Right renal cortex interstitium (tissue), 3 donors: ENCODE measurements at places on chromosomes 3 and 15. TPM values are rescaled to one million over a fixed set of nuclear protein-coding genes. Genes with fewer than 3 reads are reported as not detected.
A peak's percentile ranks its signal among the peaks of the same experiment; 100 is the strongest.

Gene HEMK1
- 19.5 TPM for polyA plus RNA-seq

Gene FSD2
- 0.10 TPM for polyA plus RNA-seq

DNA sequence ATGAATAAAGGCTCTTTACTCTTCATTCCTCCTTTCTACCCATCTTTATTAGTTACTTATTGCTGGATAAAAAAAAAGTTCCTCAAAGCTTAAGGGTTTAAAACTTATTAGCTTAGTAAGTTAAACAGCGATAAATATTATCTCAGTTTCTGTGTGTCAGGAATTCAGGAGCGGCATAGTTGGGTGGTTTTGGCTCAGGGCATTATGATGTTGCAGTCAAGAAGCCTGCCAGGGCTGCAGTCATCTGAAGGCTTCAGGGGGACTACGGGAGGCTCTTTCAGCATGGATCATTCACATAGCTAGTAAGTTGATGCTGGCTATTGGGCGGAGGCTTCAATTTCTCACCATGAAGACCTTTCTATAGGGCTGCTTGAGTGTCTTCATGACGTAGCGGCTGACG lies 1.9 kb upstream of the DLG1 start:
- DNase-seq, result no peak

- DNase-seq, result no peak
Measured at GRCh38 chr3:15431256-15431837, 3.9 kb downstream of the EAF1 start.

DNA sequence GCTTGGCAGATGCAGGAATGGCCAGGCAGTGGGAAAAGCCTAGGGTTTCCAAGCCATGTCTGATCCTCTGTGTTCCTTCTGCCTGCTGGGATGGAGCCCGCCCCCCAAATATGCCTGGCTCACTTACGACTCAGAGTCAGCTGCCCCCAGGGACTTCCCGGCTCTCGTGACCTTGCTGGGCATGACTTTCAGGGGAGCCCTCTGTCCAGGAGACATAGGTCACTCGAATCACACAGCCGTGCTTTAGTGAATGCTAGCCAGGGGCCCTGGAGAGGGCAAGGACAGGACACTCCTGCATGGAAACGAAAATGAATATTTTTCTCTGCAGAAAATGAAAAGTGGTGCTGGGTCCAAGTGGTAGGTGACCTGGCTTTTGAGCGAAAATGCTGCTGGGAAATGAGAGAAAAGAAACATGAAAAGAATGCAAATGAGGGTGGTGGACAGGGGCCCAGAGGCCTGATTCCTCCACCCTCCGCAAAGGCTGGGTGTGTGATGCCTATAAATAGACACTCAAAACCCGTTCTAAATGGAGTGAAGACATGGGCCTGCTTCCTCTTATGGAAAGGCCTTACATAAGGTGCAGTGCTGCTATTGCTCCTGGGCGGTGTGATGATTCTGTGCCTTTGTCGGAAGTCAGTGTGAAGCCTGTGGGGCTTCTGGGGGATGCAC lies 107.4 kb downstream of the APBA2 start:
- DNase-seq, result no peak

Gene CCDC12
- 55.7 TPM for polyA plus RNA-seq

DNA sequence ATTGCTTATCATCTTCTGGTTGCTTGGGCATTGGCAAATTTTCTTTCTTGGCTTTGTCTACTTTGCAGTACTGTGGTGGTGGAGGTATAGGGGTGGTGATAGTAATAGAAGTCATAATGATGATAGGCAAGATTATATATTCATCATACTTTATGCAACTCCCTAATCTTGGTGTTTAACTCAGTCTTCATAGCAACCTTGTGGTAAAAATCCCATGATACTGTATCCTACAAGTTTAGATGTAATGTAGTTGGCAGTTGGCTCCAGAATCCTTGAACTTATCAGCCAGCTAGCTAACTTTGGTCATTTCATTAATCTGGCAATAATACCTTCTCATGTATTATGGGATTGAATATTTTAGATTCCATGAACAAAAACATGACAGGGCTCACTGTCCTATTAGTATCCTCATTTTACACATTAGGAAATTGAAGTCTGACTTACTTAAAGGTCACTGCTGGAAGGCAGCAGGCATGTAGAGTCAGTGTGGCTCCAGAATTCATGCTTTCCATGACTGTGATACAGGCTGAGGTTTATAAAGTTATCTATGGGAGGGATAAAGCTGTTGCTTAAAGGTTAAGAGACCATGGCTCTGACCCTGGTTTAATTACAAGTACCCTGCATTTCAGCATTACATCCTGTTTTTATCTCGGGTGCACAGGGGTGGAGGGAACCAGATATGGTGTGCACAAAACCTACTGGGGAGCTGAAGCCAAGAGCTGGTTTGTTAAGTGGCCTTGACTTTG lies 33.3 kb downstream of the RBMS3 start:
- DNase-seq, result no peak

- no peak for DNase-seq
Measured at GRCh38 chr3:18499301-18499700, 74.2 kb upstream of the SATB1 start.

GRCh38 chr15:35673093-35673684 lies 127.2 kb upstream of the DPH6 start:
- no peak for DNase-seq

Gene LYZL4
- polyA plus RNA-seq, result not detected

GRCh38 chr15:33623010-33623409 lies 312.2 kb downstream of the RYR3 start:
- no peak for DNase-seq

DNA sequence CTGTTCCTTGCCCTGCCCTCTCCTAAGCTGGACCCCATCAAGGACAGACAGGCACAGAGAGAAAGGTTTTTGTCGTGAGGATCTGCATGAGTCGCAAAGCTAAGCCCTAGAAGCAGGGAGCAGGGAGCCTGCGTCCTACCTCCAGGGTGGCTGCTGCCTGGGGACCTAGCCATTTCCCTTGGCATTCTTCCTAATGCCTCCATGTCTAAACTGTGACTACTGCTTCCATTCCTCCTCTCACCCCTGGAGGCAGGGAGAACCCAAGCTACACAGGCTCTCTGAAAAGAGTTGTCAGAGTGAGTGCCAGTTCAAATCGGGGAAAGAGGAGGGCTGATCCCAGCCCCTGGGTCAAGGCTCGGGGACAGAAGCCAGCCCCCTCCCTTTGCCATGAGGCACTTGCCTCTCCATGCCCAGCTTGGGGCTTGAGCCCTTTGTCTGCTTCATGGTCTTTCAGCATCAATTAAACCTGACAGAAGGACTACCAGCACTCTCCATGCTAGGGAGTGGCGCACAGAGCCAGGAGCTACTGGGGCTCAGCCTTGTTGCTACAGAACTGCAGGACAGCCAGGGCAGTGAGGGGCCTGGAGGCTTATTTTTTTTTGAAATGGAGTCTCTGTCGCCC lies 2.4 kb downstream of the GCHFR start:
- DNase-seq, result no peak

Gene LMCD1
- 30.5 TPM for polyA plus RNA-seq

Gene CELF6
- 3.0 TPM for polyA plus RNA-seq

DNA sequence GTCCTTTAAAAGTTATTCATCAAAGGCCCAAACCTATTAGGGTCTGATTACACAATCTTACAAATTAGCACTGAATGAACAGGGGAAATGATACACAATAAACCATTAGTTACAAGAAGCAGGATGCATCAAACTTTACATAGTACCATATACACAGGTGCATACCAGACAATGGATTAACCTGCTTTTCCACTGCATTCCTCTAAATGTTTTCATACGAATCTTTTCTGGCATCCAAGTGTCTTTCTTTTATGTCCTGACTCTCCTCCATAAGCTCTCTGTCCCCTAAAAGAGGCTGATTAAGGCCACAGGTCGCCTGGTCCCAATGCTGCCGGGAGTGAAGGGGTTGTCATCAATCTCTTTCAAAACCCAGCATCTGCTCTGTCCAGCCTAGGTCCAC lies 11.4 kb downstream of the FBN1 start:
- no peak for DNase-seq

GRCh38 chr3:38521391-38521987 lies 25.3 kb downstream of the EXOG start:
- peak; percentile 56 for DNase-seq

Gene UBE2Q2
- polyA plus RNA-seq, result 57.8 TPM

Gene TMF1
- 43.5 TPM for polyA plus RNA-seq

Gene IL5RA
- 0.76 TPM for polyA plus RNA-seq

Gene BCL2A1
- polyA plus RNA-seq, result 0.35 TPM

Gene ADIPOQ
- polyA plus RNA-seq, result 0.03 TPM

DNA sequence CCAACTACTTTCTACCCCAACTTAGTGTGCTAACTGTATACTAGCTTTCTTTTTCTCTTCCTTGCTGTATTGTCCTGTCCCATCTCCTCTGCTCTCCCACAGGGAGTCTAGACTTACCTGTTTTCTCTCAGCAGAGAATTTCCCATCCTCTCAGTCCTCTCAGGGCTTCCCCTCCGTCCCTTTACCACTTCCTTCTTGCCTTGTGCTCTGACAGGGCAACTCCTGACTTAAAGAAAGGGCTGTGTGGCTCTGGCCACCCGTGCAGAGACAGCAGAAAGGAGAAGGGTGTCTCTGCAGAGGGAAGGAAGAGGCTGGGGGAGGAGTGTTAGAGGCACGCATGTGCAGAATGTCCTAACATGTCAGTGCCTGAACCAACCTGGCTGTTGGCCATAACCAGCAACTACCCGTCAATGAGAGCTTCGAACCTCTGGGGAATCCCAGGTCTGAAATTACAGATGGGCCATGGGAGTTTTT lies at the start of gene GCSAM:
TSS of gene GCSAM (minus strand) at position 274 of the 474 bp plus-strand sequence. CDS start at position 146, 128 bp downstream.
- DNase-seq, result no peak

GRCh38 chr3:128997486-128998133 lies 3.5 kb upstream of the EFCC1 start:
- DNase-seq, result no peak

Gene TRH
- polyA plus RNA-seq, result 0.11 TPM

Gene GOLGA6L4
- 11.5 TPM for polyA plus RNA-seq

- no peak for DNase-seq
Measured at GRCh38 chr15:60673918-60674558, 195.1 kb upstream of the ICE2 start.

Gene LRRIQ4
- 0.23 TPM for polyA plus RNA-seq

GRCh38 chr3:129323651-129324294 lies 45.1 kb downstream of the HMCES start:
- no peak for DNase-seq

GRCh38 chr3:126982471-126983175 lies at the start of gene PLXNA1:
Gene PLXNA1, plus strand, starts transcription at chr3:126983115. Its CDS starts 5,479 bp downstream, at chr3:126988594.
- DNase-seq, result no peak

GRCh38 chr3:13045904-13046568 lies 27.2 kb downstream of the IQSEC1 start:
- no peak for DNase-seq
